HS-27A (cell line): ENCODE measurements at places on chromosomes 7 and 10.

DNA sequence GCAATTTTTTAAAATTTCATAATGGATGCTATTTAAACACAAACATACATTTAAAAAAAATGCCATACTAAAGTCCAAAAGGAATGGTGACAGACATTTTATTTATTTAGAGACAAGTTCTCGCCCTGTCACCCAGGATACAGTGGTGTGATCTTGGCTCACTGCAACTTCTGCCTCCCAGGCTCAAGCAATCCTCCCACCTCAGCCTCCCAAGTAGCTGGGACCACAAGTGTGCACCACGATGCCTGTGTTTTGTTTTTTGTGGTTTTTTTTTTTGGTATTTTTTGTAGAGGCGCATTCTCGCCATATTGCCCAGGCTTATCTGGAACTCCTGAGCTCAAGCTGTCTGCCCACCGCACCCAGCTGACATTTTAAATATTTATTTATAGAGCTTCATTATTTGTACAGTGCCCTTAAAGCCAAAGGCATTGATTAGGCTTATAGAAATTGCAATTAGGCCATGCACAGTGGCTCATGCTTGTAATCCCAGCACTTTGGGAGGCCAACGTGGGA lies 703.5 kb downstream of the AUTS2 start:
- no peak for DNase-seq

DNA sequence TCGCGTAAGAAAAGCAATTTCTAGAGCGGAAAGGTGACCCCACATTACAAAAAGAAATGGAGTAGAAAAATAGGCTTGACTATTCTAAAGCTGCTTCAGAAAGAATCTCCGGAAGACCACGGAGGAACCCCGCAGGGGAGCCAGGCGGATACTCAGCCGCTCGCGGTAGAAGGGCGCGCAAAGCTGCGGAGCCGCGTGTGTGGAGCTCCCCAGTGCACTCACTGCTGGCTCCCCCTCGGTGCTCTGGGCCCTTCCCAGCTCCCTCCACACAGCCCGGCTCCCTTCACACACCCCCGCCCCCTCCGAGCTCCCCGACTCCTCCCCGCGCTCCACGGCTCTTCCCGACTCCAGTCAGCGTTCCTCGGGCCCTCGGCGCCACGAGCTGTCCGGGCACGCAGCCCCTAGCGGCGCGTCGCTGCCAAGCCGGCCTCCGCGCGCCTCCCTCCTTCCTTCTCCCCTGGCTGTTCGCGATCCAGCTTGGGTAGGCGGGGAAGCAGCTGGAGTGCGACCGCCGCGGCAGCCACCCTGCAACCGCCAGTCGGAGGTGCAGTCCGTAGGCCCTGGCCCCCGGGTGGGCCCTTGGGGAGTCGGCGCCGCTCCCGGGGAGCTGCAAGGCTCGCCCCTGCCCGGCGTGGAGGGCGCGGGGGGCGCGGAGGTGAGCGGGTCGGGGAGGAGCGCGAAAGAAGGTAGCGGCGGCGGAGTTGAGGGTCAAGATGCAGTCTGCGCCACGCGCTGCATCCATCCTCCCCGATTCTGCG lies at the start of gene STEAP2:
Gene STEAP2 (plus strand): TSS at position 350 of the 758 bp plus-strand sequence. CDS start 13,343 bp downstream, outside the sequence.
- peak; percentile 58 for DNase-seq

GRCh38 chr7:156017431-156017830 lies 205.2 kb upstream of the SHH start:
- no peak for DNase-seq

- DNase-seq = no peak
Observed at GRCh38 chr7:112537822-112538387, 57.1 kb downstream of the LSMEM1 start.

DNA sequence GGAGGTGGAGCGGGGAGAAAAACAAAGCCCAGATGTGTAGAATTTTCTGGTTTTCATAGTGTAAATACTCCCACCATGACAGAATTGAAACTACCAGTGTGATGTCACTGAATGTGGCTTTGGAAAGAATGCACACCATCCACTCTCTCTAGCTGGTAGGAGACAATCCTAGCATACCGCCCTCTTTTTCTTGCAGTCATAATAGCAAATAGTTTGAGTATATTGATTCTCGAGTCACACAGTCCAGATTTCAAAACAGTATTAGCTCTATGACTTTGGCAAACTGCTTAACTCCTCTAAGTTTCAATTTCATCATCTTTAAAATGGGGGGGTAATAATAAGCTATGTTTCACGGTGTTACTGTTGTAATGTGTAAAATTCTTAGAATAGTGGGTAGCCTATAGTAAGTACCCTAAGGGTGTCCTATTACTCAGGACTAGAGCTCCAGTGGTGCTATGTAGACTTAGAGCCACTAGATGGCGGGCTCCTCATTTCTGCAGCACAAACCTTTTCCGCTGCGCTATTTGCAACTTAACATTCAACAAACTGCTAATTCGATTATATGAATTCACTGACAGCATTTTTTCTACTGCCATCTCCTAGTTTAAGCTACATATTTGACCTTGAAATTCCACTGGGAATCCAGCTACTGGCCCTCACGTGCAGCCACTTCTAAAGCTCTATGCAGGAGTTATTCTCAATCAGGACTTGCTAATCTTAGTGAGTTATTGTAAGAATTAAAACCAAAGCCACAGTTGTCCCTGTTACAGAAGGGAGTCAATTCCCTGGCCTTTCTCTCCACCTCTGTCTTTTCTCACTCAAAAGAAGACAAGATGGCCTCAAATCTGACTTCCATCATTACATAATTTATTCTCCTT lies 18.7 kb downstream of the TAS2R40 start:
- DNase-seq = no peak

DNA sequence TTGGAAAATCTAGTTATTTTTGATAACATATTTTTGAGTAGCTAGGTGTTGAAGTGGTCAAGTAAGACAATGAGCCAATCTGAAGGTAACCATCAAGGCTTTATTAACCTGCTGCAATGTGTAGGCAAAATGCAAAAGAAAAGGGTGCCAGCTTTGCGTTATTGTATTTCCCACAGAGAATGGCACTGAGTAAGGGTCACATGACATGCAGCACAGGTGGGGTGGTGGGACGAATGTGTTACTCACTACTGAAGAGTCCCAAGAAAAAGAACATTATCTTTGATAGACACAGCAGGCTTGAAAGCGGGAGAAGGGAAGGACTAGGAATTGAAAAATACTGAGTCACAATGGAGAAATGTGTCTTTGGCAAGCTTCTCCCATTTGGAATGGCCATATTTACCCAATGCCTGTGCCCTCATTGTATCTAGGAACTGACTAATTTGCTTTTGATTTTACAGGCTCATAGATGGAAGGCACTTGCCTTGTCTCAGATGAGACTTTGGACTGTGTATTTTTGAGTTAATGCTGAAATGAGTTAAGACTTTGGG lies 898.6 kb upstream of the POT1 start:
- no peak for DNase-seq

DNA sequence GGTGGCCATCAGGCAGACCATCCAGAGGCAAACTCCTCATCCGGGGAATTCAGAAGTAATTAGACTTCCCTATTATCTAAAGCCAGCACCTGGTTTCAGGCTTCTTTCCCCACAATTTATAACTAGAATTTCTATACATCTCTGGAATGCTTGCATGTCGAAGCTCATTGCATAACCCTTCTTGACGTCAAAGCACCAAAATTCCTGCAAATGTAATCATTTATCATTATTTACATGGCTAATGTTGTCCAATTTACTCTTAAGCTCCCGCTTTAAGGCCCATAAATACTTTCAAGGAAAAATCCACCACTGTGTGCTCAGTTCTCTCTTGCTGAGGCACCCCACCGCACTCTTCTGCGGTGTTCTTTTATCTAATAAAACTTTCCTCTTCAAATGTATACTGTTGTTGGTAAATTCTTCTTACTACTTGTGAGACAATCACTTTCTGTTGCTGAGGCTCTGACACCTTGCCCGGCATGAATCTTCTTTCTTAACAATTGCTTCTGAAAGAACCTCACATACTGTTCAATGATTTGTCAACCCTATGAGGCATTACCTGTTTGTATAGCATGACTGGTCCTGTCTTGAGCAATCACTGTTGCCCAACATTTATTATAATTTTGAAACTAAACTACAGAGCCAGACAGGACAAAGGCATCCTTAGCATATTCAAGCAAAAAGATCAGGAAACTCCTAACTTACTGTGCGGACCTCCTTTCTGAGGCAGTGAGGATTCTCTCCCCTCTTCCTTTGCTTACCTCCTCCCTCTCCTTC lies 17.4 kb upstream of the GPR141 start:
- DNase-seq = no peak

GRCh38 chr7:144820552-144820951 lies 15.3 kb downstream of the TPK1 start:
- DNase-seq = no peak

- no peak for DNase-seq
Observed at GRCh38 chr7:2621061-2621828, 10.5 kb upstream of the TTYH3 start.

- no peak for DNase-seq
Observed at GRCh38 chr7:52695973-52696595, 339.3 kb upstream of the POM121L12 start.

DNA sequence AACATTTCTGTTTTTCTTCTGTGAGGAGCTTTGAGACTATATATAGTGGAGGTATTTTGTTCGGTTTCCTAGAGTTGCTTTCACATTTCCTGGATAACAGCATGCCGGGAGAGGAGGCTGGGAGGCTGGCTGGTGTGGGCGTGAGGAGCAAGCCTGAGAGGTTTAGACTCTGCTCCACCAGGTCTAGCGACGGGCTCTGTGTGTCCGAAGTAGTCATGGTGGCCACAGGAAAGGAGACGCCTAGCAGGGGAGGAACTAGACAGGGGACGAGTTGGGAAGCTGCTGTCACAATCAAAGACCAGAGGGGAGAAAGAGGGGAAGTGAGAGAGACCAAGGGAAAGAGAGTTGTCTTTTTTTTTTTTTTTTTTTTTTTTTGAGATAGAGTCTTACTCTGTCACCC lies 19.6 kb downstream of the PTPRE start:
- no peak for DNase-seq

GRCh38 chr7:149197675-149198074 lies 2.3 kb downstream of the ZNF282 start:
- DNase-seq = no peak

DNA sequence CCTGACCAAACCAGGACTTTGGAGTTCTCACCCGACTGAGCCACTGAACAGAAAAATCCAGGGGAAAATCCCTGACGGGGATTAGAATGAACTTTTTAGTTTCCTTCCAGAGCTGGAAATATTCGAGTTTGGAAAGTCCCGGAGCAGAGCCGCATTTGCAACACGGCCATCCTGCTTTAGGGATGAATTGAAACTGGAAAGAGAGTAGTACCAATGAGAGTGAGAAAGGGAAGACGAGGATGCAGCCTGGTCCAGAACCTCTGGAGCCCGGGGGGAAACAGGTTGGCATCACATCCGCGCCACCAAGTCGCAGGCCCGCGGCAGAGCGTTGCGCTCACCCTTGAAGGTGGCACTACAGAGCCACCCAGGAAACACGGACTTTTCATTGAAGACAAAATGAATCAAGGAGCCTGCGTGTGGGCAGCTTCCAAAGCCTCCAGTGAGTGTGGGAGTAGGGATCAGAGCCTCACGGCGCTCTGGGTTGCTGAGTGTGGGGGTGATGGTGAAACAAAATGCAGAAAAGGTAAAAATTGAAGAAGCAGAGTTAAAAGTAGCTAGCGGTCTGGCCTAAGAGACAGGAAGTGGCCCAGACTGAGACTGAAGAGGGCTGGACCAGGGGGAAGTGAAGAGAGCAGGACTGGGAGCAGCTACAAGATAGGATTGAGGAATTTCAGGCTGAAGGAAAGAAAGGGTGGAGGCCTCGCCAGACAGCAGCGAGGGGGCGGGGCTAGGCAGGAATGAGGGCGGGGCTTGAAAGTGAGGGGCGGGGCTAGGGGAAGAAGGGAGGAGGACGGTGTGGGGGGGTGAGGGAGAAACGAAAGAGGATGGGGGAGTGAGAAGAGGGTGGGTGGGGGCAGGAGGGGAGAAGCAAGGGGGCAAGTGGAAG lies 1.8 kb downstream of the SMURF1 start:
- no peak for DNase-seq
